ENCODE measurements at places on chromosomes 7 and 10. TPM values are rescaled to one million over a fixed set of nuclear protein-coding genes. Genes with fewer than 3 reads are reported as not detected.

ST8SIA6 gene
- 1.0 TPM for total RNA-seq

OR9A2 gene
- not detected for total RNA-seq

TMEM236 gene
- total RNA-seq, result 11.6 TPM

OPALIN gene
- not detected for total RNA-seq

GRID2IP gene
- 1.6 TPM for total RNA-seq

CYTH3 gene
- total RNA-seq, result 36.6 TPM

SORCS3 gene
- 4.2 TPM for total RNA-seq

CCDC186 gene
- total RNA-seq, result 21.0 TPM

NEUROD6 gene
- not detected for total RNA-seq

NODAL gene
- total RNA-seq, result not detected

PRSS2 gene
- 20.4 TPM for total RNA-seq

GIMAP1 gene
- not detected for total RNA-seq

KLLN gene
- total RNA-seq, result 2.2 TPM

ASB4 gene
- 0.31 TPM for total RNA-seq

SFMBT2 gene
- 5.4 TPM for total RNA-seq

CSTF2T gene
- 23.6 TPM for total RNA-seq

LAMB1 gene
- total RNA-seq, result 141 TPM

C10orf67 gene
- 0.17 TPM for total RNA-seq

CDK14 gene
- 38.1 TPM for total RNA-seq

RAB19 gene
- 3.3 TPM for total RNA-seq

VAX1 gene
- total RNA-seq, result 0.58 TPM

GPER1 gene
- 5.0 TPM for total RNA-seq

LRRC4 gene
- total RNA-seq, result 37.7 TPM

CUBN gene
- 2.2 TPM for total RNA-seq

TEX47 gene
- not detected for total RNA-seq

ELFN1 gene
- 5.8 TPM for total RNA-seq

ASAH2 gene
- total RNA-seq, result 5.4 TPM

Data from type B pancreatic cell (in vitro differentiated cells).